Left lobe of liver (tissue), 2 donors: ENCODE measurements at places on chromosomes 6 and 20. TPM values are rescaled to one million over a fixed set of nuclear protein-coding genes. Genes with fewer than 3 reads are reported as not detected.

- no peak for DNase-seq
Observed at GRCh38 chr6:121657972-121658371, 222.5 kb downstream of the GJA1 start.

DNA sequence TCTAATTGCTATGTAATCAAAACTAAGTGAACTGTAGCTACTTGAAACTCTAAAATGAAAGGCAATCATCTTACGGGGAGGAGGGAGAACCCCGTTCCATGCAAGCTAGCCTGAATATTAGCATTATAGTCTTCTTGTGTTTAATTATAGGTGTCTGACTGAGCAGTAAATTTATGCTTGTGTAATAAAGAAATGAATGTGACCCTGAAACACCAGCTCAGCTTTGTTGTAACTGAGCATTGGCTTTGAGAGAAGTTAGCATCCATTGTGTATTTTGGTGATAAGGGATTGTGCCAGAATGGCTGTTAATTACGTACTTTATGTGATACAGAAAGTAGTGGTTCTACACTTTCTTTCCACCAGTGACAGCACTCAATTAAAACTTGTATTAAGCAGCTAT is 86.9 kb downstream of the QKI start:
- DNase-seq, result no peak

DNA sequence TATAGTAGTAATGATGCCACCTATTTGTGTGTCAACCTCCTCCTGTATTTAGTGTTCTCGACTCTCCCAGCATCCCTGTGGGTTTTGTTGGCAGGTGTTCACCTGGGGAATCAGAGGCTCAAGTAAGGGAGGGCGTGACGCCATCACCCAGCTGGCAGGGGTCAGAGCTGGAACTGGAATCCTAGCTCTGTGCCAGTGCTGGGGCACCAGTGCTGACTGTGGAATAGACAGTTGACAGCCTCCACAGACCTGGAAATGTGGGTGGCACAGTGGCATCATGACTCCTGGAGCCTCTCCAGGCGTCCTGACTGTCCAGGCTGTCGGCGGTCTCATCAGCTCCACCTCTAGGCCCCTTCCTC is 102.8 kb downstream of the SYCP2 start:
- no peak for DNase-seq

- no peak for DNase-seq
Observed at GRCh38 chr20:61042506-61043385, 209.3 kb upstream of the CDH4 start.

- no peak for DNase-seq
Observed at GRCh38 chr6:16723826-16724225, 37.4 kb downstream of the ATXN1 start.

DNA sequence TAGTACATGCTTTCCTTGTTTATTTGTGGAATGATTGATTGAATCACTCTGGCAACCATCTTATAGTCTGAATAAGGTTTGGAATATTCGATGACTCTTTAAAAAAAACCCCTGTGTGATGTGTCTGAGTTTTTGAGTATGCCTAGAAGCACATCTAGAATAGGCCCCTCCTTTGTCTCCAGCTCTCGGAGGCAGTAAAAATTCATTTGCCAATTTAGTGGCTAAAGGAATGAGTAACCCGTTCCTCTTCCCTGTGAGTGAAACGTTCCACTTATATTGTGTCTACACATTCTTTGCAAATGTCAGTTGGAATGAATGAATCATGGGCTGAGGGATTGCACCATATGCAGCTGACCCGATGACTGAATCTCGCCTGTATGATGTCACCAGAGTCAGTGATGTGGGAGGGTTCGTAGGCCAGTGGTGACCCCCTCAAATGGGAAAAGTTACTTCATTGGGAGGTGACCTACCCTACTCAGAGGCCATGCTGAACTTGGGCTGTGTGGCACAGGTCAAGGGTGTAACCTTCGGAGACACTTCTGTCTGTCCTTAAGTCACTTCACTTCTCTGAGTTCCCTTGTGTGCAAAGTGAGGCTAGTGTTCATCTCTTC is 21.6 kb downstream of the MOCS3 start:
- DNase-seq, result no peak

- no peak for DNase-seq
Observed at GRCh38 chr20:4875578-4876067, 125.7 kb downstream of the SLC23A2 start.

DNA sequence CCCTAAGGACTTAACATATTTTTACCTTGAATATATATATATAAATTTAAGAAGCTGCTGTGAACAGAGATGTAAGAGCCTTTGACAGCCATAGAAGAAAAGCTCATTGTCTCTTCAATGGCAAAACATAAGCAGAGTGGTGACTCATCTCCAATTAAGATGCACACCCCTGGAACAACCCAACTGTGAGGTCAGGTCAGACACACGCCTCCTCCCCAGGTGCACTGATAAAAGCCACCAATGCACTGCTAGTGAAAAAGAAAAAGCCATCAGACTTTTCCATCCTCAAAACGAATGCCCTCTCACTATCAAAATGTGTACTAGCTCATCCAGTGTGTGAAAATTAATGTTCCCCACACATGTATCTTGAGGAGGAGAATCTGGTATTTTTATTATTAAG is 100.1 kb downstream of the SMLR1 start:
- no peak for DNase-seq

DNA sequence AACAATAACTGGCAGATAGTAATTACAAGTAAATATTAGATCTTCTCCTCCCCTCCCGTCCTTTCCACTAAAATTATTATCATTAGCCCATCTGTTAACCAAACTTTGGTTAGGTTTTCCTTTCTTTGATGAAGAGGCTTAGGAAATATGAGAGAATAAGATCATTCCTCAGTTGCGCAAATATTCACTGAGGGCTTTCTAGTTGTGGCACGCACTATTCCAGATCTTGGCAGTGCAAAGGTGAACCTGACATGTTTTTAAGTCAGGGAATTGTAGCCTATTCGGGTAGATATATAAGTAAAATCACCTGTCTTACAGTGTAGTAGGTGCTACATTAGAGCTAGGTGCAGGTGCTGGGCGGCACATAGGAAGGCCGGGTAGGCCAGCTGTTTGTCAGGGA is 31.1 kb downstream of the RNF217 start:
- DNase-seq, result no peak

DNA sequence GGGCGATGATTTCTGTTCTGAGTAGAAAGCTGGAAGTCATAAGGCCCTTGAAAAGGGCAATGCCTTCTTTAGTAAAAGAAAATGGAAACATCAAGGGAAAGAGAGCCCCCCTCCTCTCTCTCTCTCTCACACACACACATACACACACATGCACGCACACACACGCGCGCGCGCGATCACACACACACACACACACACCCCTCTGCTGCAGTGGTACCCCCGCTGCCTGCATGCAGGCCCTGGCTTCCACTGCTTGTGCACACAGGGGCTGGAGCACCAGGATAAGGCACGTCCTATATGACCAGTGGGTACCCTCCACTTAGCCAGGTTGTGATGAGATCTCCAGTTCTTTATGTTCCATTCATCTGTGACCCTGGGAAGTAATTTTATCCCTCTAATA is 300.9 kb downstream of the SLC35F1 start:
- DNase-seq, result no peak

DNA sequence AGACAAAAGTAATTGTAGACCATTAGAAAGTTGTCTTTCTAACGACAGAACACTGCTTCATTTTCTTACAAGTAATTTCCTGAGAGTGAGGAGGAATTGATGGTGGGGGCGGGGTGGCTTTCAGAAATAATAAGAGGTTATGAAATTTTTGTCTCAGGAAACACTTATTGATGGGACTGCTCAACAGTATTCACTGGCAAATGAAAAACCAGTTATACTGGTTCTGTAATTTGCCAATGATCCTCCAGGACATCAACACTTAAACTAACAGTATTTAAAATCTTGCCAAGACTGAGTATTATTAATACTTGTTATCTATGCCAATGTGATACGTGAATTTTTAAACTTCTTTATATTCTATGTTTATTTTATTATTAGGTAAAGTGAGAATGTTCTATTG is 41.8 kb upstream of the FUT9 start:
- DNase-seq, result no peak

GRCh38 chr6:4093288-4093687 is 14.4 kb upstream of the FAM217A start:
- no peak for DNase-seq

DNA sequence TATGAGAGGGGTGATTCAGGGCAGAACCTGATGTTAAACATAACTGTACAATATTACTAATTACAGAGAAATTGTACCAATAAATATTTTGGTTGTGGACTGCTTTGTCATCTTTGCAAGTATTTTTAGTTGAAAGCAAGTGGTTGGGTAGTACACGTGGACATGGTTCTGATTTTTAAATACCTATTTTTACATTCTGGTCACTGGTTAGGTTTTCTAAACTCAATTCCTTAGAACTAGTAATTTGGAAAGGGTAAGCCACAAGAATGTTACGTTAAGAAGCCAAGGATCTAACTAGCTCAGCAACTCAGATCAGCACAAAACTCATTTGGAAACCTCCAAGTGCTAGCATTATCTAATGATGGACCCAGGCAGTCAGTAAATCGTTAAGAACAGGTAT is 2.7 kb downstream of the EPB41L2 start:
- no peak for DNase-seq

DNA sequence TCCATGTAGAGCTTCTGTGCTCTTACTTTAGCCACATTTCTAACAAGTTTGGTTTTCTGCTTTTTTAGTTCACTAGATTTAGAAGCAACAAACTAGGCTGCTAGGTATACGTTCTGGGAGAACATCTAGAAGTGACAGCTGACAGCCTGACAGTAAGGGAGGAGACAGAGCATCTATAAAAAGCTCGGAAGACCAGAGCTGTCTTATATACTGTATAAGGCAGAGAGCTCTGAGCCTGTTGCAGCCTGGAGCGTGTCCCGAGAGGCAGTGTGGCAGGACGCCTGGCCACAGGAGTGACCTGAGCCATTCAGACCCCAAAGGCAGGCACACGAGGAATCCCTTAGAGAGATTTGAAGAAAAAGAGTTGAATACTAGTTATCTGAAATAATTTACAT is 24.6 kb downstream of the PPP1R14C start:
- no peak for DNase-seq

DNA sequence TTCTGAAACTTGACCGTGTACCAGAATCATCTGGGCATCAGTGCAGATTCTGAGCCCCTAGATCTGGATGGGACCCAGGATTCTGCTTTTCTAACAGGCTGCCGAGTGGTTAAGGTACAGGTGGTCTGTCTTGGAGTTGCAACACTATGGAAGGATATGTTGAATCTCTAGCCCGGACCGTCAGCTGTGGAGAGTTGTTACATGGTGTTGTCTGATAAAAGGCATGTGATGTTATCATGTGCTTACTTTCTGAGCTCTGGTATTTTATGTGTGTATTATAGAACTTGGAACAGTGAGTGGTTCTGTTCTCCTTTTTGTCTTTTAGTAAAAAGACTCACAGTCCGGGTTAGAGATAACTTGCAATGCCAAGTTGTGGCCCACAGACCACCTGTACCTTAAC is 123.0 kb downstream of the JARID2 start:
- no peak for DNase-seq

- no peak for DNase-seq
Observed at GRCh38 chr6:53730767-53731166, 64.0 kb upstream of the LRRC1 start.

DNA sequence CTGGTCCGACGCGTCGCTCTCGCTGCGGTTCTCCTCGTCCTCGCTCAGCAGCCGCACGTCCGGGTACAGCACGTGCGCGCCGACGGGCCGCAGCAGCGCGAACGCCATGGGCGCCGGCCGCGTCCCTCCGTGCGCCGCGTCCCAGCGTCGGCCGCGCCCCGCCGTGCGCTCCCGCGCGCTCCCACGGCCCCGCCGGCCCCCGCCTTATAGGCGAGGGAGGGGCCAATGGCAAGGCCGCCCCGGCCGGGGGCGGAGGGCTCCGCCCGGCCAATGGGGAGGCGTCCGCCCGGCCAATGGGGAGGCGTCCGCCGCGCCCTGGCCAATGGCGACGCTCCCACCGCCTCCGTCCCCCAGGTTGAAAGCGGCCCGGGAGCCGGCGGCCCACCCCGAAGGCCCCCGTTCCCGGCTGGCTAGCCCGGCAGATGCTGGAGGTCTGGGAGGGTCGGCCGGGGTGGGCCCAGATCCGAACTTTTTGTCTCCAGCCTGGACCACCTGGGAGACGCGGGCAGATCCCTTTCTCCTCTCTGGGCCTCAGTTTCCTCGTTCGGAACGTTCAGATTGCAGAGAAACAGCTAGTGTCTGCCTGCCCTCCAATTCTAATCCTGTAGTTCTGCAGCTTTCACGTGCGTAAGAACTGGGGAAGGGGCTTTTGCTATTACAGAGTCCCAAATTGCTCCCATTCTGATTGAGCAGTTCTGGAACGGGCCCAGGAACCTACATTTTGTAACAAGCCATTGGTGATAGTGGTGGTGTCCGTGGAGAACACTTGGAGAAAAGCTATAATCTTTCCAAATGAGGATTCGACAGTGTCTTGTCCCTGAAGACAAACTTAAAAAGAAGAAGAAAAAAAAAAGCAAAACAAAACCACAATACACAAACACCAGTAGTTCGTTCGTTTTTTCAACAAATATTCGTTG is at the start of gene TCF15:
TSS of gene TCF15 (minus strand) at position 180 of the 917 bp plus-strand sequence. CDS start at position 108, 72 bp downstream.
- DNase-seq, result no peak

GRCh38 chr20:63189846-63190559 is 25.9 kb downstream of the YTHDF1 start:
- DNase-seq, result no peak

GRCh38 chr6:53862662-53863462 is 68.1 kb downstream of the LRRC1 start:
- no peak for DNase-seq

DNA sequence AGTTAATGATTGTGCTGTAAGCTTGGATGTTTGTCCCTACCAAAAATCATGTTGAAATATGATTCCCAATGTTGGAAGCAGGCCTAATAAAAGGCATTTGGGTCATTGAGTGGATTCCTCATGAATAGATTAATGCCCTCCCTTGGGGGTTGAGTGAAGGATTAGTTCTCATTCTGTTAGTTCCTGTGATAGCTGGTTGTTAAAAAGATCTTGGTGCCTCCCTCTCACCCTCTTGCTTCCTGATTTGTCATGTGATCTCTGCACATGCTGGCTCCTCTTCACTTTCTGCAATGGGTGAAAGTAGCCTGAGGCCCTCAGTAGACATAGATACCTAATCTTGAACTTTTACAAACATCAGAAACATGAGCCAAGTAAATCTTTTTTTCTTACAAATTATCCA is 115.6 kb upstream of the HCRTR2 start:
- DNase-seq, result no peak

DNA sequence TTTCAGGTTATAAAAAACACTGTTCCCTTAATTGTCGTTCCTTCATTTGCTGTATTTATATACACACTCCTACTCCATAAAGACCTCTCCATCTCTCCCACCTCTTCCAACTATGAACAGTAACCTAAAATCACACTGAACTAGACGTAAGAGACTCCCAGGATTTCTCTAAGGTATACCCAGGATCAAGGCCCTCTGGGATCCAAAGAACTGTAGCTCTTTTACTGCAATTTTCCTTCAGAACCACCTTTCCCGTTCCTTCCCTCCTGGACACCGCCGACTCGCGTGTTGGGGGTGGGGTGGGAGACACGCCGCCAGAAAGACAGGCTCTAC is 680 bp downstream of the LATS1 start:
- DNase-seq, result no peak

PLG gene
- 1,901 TPM for total RNA-seq

SYNDIG1 gene
- total RNA-seq, result not detected

RAB32 gene
- total RNA-seq, result 13.6 TPM

CFAP206 gene
- total RNA-seq, result not detected

PTCRA gene
- not detected for total RNA-seq

SYNGAP1 gene
- 2.5 TPM for total RNA-seq

MATN4 gene
- total RNA-seq, result not detected

SCRT2 gene
- not detected for total RNA-seq

PHACTR1 gene
- 0.68 TPM for total RNA-seq

LY6G6C gene
- not detected for total RNA-seq

PAK5 gene
- 0.08 TPM for total RNA-seq

CGA gene
- 0.25 TPM for total RNA-seq

ADGRB3 gene
- total RNA-seq, result 0.38 TPM

UTRN gene
- 29.2 TPM for total RNA-seq

TGM6 gene
- not detected for total RNA-seq
